ENCODE measurements at places on chromosomes 2 and 18.

- no peak for DNase-seq
These were observed 1118.2 kb downstream of the DPP10 start for GRCh38 chr2:115560666-115561065.

GRCh38 chr2:180443888-180444287, 436.8 kb upstream of the CWC22 start:
- DNase-seq: no peak

DNA sequence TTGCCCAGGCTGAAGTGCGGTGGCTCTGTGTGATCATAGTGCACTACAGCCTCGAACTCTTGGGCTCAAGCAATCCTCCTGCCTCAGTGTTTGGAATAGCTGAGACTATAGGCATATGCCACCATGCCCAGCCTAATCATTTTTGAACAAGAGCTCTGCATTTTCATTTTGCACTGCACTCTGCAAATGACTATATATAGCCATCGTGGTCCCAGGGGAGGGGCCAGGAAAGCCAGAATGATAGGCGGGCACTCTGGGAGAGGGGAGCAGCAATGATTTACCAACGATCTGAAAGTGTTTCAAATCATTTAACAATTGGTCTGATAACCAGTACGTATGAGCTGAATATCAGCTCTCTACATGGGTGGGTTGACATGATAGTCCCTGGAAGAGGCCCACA, 22.3 kb upstream of the ST3GAL5 start:
- DNase-seq: no peak

- DNase-seq: no peak
These were observed 28.1 kb downstream of the TMEM163 start for GRCh38 chr2:134690629-134691215.

GRCh38 chr2:119873350-119874315, 113.9 kb downstream of the PTPN4 start:
- DNase-seq: no peak
